Muscle of leg (tissue), 16 donors: ENCODE measurements at places on chromosomes 5 and 9.

GRCh38 chr5:140041099-140041491 lies 2.0 kb downstream of the NRG2 start:
- no peak overlapping the region for H3K4me3 ChIP-seq
- peaks cover 14% of the 10 kb centered on the region for H3K4me1 ChIP-seq
- H3K27me3 ChIP-seq, result peaks cover 45% of the 10 kb centered on the region
- peak; percentile 9 for DNase-seq
- no peak overlapping the region for H3K27ac ChIP-seq
- H3K36me3 ChIP-seq, result no peaks in the 10 kb centered on the region

DNA sequence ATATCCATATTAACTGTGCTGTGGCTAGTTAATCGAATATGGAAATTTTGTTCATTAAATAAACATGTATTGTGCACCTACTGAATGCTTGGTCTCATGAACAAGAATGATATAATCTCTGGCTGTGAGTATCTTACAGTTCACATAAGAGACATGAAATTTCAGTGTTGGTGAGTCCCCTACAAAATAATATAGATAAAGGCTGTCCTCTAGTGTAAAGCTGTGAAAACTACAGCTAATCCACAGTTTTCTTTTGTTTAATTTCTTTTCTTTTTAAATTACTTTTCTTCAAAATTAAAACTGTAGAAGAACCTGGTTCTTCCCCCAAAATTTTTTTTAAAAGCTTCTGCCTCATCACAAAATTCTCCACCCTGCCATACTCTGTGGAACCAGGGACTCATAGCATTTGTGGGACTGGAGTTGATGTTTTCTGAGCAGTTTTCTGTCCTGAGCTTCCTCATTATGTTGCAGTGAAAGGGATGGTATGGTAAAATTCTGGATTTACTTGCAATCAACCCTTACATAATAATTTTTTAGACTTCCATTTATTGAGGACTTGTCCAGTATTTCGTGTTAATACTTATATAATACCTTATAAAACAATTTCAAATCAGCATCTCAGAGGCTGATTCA lies 135.0 kb downstream of the STK32A start:
- H3K27me3 ChIP-seq, result no peaks in the 10 kb centered on the region
- H3K36me3 ChIP-seq, result no peaks in the 10 kb centered on the region
- no peak overlapping the region for H3K27ac ChIP-seq
- DNase-seq, result peak; percentile 20
- no peak overlapping the region for H3K4me3 ChIP-seq

DNA sequence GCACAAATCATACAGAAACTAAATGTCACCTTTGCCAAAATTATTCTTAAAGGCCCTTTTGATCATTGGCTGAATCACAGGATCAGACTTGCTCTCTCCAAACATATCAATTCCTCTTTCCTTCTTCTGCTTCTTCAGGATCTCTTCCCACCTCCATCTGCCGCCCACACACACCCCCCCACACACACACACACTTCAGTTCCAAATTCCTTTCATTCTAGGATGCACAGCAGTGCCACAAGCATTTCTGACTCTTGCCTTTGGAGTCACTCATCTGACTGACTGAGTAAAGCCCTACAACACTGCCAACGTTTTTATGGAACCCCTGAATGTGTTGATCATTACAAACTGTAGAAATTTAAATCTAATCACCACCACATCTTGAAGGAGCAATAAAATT lies 22.9 kb downstream of the DNAH5 start:
- no peak overlapping the region for H3K4me3 ChIP-seq
- no peaks in the 10 kb centered on the region for H3K36me3 ChIP-seq
- no peaks in the 10 kb centered on the region for H3K27me3 ChIP-seq
- DNase-seq, result no peak
- no peaks in the 10 kb centered on the region for H3K4me1 ChIP-seq
- no peak overlapping the region for H3K27ac ChIP-seq

DNA sequence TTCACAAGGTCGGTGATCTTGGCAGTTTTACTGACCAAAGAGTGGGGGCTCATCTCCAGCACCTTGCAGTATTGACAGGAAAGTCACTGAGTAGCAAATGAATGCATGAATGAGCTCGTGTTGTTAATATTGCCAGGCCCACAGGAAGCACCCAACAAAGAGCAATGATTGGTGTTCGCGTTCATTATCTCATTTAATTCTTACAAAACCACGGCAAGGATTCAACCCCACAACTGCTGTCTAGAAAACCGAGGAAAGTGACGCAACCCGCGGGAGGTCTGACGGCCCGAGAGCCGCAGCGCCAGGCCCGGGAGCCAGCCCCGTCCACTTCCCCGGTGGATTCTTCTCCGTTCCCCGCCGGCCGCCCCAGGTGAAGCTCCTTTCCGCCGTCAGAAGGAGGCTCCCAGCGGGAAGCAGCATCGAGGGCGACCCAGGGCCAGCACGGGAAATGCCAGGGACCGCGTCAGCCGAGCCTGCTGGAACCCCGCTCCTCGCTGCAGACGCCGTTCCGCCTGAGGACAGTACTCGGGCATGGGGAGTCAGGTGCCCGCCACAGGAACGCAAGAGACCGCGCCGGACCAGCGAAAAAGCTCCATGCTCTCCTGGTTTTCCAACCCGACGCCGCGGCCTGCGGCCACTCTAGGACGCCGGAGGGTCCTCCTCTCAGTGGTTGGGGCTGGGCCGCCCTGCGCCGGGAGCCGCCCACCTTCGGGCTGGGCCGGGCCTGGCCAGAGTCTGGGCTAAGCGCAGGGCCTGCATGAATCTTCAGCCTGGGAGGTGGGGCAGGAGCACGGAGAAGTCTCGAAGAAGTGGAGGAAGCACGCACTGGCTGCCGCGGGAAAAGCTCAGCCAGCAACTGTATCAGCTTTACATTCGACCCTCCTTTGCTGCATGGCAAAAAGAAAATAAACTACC lies 19.8 kb upstream of the FER start:
- H3K36me3 ChIP-seq, result no peaks in the 10 kb centered on the region
- peak overlapping the region; percentile 94 for H3K4me3 ChIP-seq

DNA sequence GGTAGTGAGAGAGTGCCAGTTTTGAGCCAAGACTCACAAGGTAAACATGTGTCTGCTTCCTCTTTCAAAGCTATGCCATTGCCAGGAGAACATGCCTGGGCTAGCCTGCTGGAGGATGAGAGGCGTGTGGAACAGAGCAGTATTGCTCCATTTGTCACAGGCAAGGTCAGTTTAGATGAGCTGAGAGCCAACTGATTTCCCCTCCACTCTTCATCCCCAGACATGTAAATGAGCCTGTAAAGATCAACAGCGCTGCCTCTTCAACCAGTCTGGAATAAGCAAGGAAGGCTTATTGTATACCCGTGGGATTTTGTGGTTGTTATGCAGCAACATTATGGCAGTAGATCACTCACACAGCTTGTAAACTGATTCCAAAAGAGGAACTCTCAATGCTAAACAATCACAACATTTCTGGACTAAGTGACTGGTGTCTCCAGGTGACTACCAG lies 8.2 kb upstream of the GDNF start:
- no peaks in the 10 kb centered on the region for H3K36me3 ChIP-seq
- H3K27me3 ChIP-seq, result peaks cover 5% of the 10 kb centered on the region
- no peak overlapping the region for H3K27ac ChIP-seq
- no peaks in the 10 kb centered on the region for H3K4me1 ChIP-seq
- no peak for DNase-seq

DNA sequence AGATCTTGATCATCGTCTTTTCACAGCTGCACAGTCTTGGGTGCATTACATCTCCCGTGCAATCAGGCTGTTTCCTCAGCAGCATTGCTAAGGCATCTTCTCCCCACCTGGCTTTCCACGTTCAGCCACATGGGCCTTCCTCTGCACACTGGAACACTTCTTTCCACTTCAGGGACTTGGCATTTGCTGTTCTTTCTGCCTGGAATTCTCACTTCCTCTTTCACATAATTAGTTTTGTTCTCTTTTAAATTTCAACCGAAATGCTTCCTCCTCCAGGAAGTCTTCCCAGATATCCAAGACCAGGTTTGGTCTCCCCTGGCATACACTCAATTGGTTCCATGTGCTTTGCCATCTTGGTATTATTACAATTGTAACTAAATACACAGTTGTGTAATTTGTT lies 43.8 kb downstream of the WHRN start:
- no peaks in the 10 kb centered on the region for H3K27me3 ChIP-seq
- H3K36me3 ChIP-seq, result no peaks in the 10 kb centered on the region
- DNase-seq, result no peak
- H3K4me3 ChIP-seq, result no peak overlapping the region

DNA sequence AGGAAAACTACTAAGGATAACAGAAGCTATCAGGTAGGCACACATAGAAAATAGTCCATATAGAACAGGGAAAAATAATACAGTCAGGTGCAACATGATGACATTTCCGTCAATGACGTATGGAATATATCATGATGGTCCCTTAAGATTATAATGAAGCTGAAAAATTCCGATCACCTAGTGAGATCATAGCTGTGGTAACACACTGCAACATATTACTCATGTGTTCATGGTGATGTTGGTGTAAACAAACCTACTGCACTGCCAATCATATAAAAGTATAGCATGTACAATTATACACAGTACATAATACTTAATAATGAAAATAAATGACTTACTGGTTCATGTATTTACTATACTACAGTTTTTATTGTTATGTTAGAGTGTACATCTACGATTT lies 60.0 kb downstream of the MEGF9 start:
- H3K36me3 ChIP-seq, result no peaks in the 10 kb centered on the region
- no peaks in the 10 kb centered on the region for H3K4me1 ChIP-seq
- H3K27ac ChIP-seq, result no peak overlapping the region
- no peaks in the 10 kb centered on the region for H3K27me3 ChIP-seq
- no peak for DNase-seq

- no peak for DNase-seq
- no peak overlapping the region for H3K27ac ChIP-seq
- H3K36me3 ChIP-seq, result no peaks in the 10 kb centered on the region
- no peaks in the 10 kb centered on the region for H3K4me1 ChIP-seq
- H3K27me3 ChIP-seq, result no peaks in the 10 kb centered on the region
Measured at GRCh38 chr5:127088251-127088650, 14.9 kb upstream of the C5orf63 start.

GRCh38 chr5:76490960-76491359 lies 87.9 kb downstream of the IQGAP2 start:
- no peak overlapping the region for H3K27ac ChIP-seq
- no peaks in the 10 kb centered on the region for H3K4me1 ChIP-seq
- H3K4me3 ChIP-seq, result no peak overlapping the region
- no peaks in the 10 kb centered on the region for H3K27me3 ChIP-seq

GRCh38 chr5:61734966-61735365 lies 402.9 kb downstream of the ZSWIM6 start:
- peaks cover 3% of the 10 kb centered on the region for H3K4me1 ChIP-seq
- no peak overlapping the region for H3K4me3 ChIP-seq
- DNase-seq, result no peak
- H3K27me3 ChIP-seq, result no peaks in the 10 kb centered on the region
- no peaks in the 10 kb centered on the region for H3K36me3 ChIP-seq

DNA sequence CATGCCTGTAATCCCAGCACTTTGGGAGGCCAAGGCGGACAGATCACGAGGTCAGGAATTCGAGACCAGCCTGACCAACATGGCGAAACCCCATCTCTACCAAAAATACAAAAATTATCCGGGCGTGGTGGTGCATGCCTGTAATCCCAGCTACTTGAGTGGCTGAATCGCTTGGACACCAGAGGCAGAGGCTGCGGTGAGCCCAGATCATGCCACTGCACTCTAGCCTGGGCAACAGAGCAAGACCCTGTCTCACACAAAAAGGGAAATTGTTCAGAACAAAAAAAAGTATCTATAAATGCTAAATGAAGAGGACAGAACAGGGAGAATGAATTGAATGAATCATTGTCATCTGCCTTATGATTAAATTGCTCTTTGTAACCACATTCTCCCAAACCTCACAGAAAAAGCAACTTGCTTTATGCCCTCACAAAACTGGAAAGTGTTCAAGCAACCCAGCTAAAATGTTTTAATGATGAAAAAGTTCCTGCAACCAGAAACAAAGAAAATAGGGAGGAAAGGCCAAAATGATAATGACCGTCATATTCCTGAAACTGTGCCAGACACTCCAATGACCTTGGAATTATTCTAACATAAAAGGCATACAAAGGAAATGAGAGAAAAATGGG lies 83.7 kb downstream of the SERINC5 start:
- DNase-seq, result peak; percentile 32
- H3K4me3 ChIP-seq, result no peak overlapping the region
- no peaks in the 10 kb centered on the region for H3K27me3 ChIP-seq
- H3K4me1 ChIP-seq, result no peaks in the 10 kb centered on the region

DNA sequence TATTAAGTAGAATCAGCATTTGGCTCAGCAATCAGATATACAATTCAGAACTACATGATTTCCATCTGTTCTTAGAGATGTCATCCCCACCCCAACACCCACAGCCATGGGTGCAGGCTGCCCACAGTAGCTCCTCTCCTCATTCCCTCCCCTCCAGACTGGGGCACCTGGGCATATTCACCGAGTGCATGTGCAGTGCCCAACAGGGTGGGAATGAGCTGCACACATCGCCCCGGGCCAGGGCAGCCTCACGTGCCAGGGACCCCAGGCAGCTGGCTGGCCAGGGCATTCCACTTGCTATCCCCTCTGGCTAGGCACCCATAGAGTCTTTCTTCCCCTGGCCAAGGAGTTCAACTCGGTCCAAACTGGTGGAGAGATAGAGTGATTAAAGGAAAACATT lies 461.9 kb upstream of the NUDT12 start:
- H3K27ac ChIP-seq, result no peak overlapping the region
- DNase-seq, result no peak
- H3K27me3 ChIP-seq, result no peaks in the 10 kb centered on the region
- H3K4me1 ChIP-seq, result no peaks in the 10 kb centered on the region
- no peaks in the 10 kb centered on the region for H3K36me3 ChIP-seq

DNA sequence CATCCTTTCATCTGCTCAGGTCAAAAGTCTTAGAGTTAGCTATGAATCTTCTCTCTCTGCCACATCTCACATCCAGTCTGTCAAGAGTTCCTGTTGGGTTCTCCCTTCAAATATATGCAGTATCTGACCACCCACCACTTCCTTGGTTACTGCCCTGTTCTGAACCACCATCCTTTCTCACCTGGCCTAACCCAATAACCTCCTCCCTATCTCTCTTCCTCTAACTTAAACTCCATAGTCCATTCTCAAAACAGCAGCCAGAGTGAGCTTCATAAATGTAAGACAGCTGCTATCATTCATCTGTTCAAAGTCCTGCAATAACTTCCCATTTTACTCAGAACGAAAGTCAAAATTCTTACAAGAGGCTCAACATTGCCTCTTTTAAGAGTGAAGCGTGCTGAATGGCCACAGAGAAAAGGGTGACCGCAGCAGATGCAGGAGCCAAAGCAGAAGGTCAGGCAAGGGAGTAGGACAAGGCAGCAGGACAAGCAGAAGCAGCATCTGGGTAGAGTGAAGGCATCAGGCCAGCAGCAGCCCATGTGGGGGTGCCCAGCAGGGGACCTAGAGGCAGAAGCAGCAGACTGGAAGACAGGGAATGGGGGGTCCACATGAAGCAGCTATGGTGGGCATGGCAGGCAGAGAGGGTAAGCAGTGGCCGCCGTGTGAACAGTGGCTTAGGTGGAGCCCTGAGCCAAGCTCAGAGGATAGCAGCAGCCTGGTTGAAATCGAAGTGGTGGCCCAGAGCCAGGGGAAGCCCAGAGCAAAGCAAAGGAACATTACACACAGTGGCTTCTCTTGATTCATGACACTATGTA lies 39.3 kb upstream of the CDC42SE2 start:
- no peaks in the 10 kb centered on the region for H3K4me1 ChIP-seq
- no peak overlapping the region for H3K4me3 ChIP-seq
- no peaks in the 10 kb centered on the region for H3K36me3 ChIP-seq
- H3K27ac ChIP-seq, result no peak overlapping the region
- no peaks in the 10 kb centered on the region for H3K27me3 ChIP-seq

GRCh38 chr9:127905004-127905728 lies 5.8 kb upstream of the ST6GALNAC6 start:
- H3K4me3 ChIP-seq, result no peak overlapping the region
- H3K36me3 ChIP-seq, result peaks cover 16% of the 10 kb centered on the region
- DNase-seq, result no peak
- peak overlapping the region; percentile 63 for H3K27ac ChIP-seq
- peaks cover 42% of the 10 kb centered on the region for H3K4me1 ChIP-seq

- peaks cover 13% of the 10 kb centered on the region for H3K4me1 ChIP-seq
Measured at GRCh38 chr5:73902327-73903051, 276.5 kb downstream of the ARHGEF28 start.
